AG10803 (cell line): ENCODE measurements at places on chromosomes 2 and 18.

GRCh38 chr2:109207176-109207575, 78.2 kb downstream of the SH3RF3 start:
- no peak for DNase-seq

DNA sequence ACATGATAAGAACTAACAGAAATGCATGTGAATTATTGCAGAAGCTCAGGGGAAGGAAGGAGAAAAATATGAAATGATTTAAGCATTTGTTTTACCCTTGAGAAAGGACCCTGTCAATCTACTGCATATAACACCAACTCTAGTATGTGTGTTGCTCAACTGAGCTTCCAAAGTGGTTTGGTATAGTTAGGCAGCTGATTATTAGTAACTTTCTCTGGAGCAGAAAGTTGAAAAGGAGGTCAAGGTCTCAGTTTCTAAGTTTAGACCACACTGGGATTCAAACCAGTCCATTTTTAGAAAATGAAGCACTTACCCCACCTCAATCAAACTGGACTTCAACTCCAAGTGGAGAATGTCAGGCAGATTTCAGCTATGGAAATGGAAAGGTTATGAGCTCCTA, 123.3 kb upstream of the CDC42EP3 start:
- peak; percentile 56 for DNase-seq

- peak; percentile 49 for DNase-seq
Measured at GRCh38 chr2:18795906-18796305, 206.5 kb upstream of the NT5C1B start.

DNA sequence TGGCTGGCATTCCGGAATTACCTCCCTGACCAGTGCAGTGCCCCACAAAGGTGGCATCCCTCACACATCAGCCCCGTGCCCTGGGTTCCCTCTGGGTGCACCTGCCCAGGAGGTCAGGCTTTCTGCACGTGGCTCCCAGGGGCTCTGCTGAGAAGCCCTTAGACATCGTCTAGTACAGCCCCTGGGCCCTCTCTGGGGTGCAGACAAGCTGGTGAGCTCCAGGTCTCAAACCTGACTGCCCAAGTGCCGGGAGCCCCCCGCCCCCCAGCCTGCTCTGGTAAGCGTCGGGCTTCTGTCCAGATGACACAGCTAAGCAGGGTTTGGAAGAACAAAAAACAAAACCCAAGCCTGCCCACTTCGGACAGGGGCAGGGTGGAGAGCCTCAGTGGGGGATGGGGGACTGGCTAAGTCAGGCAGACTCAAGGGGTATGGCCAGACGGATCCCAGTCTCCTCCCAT, 20.2 kb downstream of the TWIST2 start:
- DNase-seq = peak; percentile 75

GRCh38 chr2:84880645-84881521, at the start of gene TRABD2A:
Gene TRABD2A, minus strand, starts transcription at chr2:84881084. Its CDS starts 45 bp downstream, at chr2:84881039.
- DNase-seq = no peak
